ENCODE measurements at places on chromosomes 1 and 21.
A peak's percentile ranks its signal among the peaks of the same experiment; 100 is the strongest.

DNA sequence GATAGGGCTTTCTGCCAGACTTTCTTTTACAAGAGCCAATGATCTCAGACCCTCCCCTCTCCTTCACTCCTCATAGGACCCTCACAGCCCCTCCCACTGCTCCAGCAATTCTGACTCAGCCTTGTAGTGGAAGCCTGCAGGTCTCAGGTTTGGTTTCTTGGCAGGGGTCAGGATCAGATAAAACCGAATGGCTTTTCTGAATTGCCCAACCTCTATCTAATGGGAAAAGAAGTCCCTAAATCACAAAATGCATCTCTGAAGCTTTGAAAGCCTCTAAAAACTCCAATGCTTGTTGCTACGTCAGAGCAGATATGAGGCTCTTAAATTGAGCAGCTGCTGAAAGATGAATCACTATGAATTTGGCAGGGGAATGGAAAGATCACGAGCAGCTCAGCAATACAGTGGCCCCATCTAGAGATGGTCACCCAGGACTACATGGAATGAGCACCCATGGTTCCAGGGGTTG is 74.5 kb downstream of the NID1 start:
- DNase-seq, result no peak

GRCh38 chr1:110230381-110231199 is 20.5 kb downstream of the KCNC4 start:
- DNase-seq, result no peak

DNA sequence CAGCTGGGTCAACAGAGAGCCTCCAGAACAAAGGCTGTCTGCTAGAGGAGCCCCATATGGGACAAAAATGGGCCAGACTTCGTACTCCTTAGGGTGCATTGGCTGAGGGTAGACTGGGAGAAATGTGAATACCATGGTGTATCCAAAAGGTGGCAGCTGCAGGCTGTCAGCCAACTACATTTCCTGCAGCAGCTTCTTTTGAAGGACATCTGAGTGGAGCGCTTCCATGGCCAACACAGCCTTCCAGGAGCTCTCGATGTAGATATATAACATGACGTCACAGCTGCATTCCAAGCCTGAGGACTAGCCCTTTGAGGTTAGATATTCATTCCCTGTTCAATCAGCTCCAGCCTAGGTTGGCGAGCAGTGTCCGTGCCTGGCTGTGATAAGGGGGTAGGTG is 107.7 kb downstream of the MAB21L3 start:
- no peak for DNase-seq

- no peak for DNase-seq
Observed at GRCh38 chr1:97551113-97551512, 369.7 kb downstream of the DPYD start.

- no peak for DNase-seq
Observed at GRCh38 chr1:229862017-229862774, 204.8 kb upstream of the GALNT2 start.

- no peak for DNase-seq
Observed at GRCh38 chr1:69700770-69701169, 133.0 kb downstream of the LRRC7 start.

GRCh38 chr21:41923631-41924367 is 30.0 kb downstream of the C2CD2 start:
- peak; percentile 88 for DNase-seq

- no peak for DNase-seq
Observed at GRCh38 chr1:223665592-223666312, at the start of gene CAPN8. Gene CAPN8 (minus strand): TSS chr1:223665701. CDS start chr1:223665646, 55 bp downstream.
